ENCODE measurements at places on chromosomes 5 and 9.

- no peak for DNase-seq
These were observed 46.8 kb upstream of the PLPP6 start for GRCh38 chr9:4615251-4615650.

- DNase-seq = no peak
These were observed 163.2 kb downstream of the GADD45G start for GRCh38 chr9:89768051-89768450.

DNA sequence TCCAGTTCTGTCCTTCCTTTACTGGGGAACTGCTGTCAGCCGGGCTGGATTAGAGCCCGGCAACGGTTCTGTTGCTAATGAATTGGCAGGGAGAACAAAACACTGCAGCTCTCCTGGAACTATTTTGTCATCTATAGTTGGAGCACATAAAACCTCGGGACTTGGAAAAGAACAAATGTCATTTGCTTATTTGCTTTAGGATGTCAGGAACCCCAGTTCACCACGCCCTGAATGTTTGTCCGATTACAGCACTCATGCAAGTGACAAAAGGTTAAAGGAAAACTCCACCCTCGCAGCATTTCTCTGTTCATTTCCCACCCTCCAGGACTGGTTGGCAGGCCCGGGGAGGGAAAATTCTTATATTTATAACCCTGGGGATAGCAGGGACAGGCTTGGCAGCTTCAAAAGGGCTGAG is 66.4 kb upstream of the PLPP1 start:
- DNase-seq = no peak

DNA sequence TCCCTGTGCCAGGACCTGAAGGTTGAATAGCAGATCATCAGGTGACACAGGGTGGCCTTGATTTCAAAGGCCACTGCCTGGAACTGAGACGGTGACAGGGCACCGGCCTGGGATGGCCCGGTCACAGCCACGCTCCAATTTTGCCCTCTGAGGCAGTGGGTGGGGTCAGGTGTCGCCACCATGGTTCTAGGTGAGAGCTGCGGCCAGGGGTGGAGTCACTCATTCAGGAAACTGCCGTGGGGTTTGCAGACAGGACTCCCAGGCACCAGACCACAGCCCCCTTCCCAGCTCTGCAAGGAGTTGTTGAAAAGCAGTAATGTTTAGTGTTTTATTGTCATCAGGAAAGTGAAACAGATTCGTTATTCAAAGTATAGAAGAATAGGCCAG is 17.3 kb upstream of the RNU6ATAC start:
- DNase-seq = no peak

DNA sequence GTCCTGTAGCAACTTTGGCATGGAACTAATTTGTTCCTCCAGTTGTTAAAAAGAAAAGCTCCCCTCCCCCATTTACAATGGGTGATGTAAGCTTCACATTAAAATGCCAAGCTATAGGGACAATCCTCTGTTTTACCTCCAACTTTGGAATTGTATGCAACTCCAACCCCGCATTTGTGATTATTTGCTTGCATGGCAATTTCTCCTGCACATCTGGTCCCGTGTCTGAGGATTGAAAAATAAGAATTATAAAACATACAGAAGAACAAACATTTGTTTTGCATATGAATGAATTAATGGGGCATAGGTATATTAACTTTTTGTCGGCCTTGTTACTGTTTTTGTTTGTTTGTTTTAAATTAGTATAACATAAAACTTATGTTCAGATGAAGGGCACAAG is 17.2 kb downstream of the PCSK1 start:
- DNase-seq = no peak

GRCh38 chr9:79489261-79490000 is 82.3 kb upstream of the TLE4 start:
- no peak for DNase-seq

- no peak for DNase-seq
These were observed 415.1 kb upstream of the ADAMTSL1 start for GRCh38 chr9:18058564-18059442.
